ENCODE measurements at places on chromosomes 6 and 20. TPM values are rescaled to one million over a fixed set of nuclear protein-coding genes. Genes with fewer than 3 reads are reported as not detected.

The GSTA3 gene
- total RNA-seq: not detected

GRCh38 chr20:46646122-46646521 is 5.1 kb downstream of the SLC13A3 start:
- no peak for DNase-seq

- DNase-seq: no peak
Measured at GRCh38 chr20:59437601-59438031, 137.2 kb downstream of the EDN3 start.

DNA sequence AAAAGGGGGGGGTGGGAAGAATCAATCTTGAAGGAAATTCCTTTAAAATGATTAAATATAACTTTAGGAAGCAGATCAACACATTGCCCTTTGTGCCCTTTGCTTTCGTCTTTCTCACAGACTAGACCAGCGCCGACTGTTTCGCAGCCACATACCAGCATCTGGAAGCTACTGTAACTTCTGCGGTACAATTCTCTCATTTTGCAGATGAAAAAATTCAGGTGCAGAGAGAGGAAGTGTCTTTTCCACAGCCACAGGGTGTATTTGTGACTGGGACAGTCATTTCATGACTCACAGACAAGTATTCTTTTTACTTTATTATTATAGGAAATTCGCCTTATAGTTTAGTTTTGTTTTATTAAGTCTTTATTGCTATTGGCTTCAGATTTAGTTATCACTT is 84.2 kb downstream of the UST start:
- DNase-seq: peak; percentile 30

The COL11A2 gene
- 0.89 TPM for total RNA-seq

GRCh38 chr6:72836971-72837370 is 215.1 kb downstream of the KCNQ5 start:
- DNase-seq: no peak

DNA sequence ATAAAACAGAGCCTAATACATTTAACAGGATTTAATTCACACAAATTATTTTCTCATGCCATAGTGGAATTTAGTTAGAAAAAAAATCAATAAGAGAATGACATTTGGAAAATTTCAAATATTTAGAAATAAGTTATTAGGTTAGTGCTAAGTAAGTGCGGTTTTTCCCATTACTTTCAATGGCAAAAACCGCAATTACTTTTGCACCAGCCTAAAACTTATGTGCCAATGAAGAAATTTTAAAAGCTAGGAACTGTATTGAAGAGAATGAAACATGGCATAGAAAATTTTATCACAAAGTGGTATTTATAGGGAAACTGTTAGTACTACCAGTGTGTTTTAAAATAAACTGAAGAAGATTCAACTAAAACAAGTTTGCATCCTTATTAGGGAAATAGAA is 228.3 kb upstream of the FKBP1C start:
- no peak for DNase-seq

GRCh38 chr6:36788768-36789167 is 50.5 kb downstream of the CPNE5 start:
- peak; percentile 39 for DNase-seq

GRCh38 chr20:9087531-9088217 is 18.8 kb downstream of the PLCB4 start:
- DNase-seq: no peak

GRCh38 chr6:75759207-75759606 is 10.2 kb downstream of the MYO6 start:
- no peak for DNase-seq

- no peak for DNase-seq
Measured at GRCh38 chr6:166554316-166554715, 32.2 kb downstream of the RAMACL start.

The TMC2 gene
- total RNA-seq: not detected

DNA sequence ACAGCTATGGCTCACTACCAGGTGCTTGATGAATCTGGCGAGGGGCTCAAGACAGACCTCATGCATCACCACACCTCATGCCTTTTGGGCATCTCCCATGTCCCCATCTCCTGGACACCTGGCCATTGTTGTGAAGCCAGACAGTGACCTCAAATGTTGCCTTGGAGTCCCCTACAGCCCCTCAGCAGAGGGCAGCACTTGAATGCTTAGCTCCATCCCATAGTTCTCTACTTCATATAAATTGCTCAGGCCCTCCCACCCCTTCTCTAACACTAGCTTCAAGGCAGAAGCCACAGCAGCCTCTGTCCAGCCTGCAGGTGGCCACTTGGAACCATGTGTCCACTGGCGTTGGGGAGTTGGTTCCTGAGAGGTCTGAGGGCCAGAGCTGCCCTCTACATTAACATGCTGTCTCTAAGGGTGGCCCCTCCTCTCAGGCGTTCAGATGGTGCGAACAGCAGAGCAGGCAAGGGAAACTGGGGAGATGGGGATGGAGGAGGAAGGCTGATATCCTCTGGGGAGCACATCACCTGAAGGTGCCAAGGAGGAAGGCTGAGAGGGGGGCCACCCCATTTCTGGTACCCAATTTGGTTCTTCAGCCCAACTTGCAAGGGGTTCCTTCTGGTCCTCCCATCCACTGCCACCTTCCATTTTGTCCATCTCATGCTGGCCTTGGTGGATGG is 31.3 kb downstream of the MOCS1 start:
- DNase-seq: no peak

GRCh38 chr6:53888931-53889330 is 94.1 kb downstream of the LRRC1 start:
- DNase-seq: no peak

The ANGPT4 gene
- not detected for total RNA-seq

DNA sequence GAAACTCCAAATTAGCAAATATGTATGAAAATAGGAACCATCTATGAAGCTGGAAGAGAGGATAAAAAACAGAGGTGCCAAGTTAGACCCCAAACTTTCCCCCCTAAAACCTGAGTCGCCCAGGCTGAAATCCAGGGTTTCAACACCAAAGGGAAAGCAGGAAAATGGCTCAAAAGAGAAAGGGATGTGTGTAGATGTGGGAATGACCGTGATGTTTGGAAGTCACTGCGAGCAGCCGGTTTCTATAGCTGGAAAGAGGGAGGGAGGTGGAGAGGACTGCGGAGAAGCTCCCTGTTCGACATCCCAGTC is 4.5 kb downstream of the RING1 start:
- DNase-seq: no peak

DNA sequence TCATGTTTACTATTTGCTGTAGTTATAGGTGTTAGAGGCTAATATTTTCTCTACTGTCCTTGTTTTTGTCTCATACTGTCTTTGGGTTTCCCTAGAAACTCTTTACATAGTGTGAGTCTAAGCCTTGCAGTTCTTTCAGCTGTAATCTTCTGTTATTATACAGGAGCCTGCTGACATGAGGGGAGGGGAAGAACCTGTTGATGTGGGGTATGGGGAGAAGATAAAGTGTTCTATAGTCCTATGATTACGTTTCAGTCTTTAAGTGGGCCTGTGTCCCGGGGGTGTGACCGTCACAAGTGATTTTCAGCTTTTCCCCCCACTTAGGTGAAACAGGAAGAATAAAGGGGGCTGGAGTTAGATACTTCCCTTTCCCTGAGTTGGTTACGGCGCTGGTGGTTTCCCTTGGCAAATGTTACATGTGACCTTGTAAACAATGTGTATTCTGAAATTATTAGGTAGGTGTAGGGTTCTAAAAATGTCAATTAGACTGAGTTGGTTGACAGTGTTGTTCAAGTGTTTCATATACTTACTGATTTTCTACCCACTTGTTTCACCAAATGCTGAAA is 41.3 kb downstream of the REV3L start:
- no peak for DNase-seq

- DNase-seq: no peak
Measured at GRCh38 chr6:56279331-56280080, 32.1 kb upstream of the COL21A1 start.

- DNase-seq: no peak
Measured at GRCh38 chr6:136633355-136633754, 83.1 kb upstream of the MAP7 start.

The MYCT1 gene
- total RNA-seq: 1.5 TPM

GRCh38 chr6:152380993-152381898 is 255.9 kb downstream of the SYNE1 start:
- DNase-seq: no peak

- DNase-seq: no peak
Measured at GRCh38 chr6:23414051-23414445, 712.0 kb upstream of the NRSN1 start.

DNA sequence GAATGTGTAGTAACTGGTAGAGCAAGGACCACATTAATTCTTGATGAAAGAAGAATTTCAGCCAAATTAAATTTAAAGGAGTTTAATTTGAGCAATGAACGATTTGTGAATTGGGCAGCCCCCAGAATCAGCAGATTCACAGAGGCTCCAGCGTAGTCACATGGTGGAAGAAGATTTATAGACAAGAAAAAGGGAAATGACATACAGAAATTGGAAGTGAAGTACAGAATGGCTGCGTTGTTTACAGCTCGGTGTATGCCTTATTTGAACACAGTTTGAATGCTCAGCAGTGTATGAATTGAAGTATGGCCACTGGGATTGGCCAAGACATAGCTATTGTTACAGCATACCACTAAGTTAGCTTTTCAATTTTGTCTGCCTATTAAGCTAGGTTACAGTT is 173.6 kb upstream of the ARG1 start:
- no peak for DNase-seq

GRCh38 chr6:126123226-126123625 is 136.9 kb downstream of the TRMT11 start:
- DNase-seq: no peak

- DNase-seq: no peak
Measured at GRCh38 chr20:39676857-39677391, 714.8 kb downstream of the DHX35 start.

DNA sequence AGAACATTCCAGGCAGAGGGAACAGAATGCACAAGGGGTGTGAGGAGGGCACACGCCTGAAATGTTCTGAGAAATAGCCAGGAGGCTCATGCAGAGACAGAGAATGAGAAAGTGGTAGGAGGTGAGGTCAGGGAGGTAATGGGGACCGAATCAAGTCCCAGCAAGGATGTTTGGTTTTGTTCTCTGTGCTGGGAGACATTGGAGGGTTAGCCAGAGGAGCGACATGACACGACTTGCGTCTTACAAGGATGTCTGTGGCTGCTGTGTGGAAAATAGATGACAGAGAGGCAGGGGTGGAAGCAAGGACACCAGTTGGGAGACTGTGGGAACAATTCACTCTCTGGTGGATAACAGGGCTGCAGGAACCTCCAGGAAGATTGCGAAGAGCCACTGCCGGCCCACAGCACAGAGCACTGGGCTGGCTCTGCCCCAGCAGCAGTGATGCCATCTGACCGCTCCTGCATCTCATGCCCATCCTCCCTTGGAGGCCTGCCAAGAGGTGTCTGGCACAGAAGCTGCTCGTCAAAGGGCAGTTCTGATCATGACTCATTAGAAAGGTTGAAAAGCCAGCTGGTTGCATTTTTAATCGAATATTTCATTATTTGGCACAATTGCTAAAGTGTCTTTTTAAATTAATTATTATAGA is 57.7 kb upstream of the CD83 start:
- no peak for DNase-seq

DNA sequence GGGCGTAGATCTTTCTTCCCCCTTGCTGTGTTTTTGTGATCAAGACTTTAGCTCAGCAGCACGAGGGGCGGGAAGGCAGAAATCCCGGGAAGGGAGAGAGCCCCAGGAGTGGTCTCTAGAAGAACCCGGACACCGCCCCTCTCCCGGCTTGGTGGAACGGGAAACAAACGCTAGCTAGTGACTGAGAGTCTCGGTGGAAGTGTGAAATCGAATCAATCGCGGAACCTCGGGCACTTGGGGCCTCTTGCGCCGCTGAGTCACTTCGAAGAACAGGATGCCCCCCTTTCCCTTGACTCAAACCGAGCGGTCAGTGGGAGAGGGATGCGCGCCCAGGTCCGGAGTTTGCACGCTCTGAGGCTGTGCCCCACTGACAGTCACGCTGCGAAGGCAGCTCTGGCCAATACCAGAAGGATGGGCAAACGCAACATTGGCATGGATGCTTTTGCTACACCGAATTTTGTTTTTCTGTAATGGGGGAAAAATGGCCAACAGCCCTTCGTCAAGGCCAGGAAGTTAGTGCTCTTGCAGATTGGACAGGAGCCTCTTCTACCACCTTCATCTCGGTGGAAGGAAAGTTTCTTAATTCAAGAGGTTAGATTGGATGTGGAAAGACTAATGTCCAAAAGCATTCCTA is 1.6 kb upstream of the OLIG3 start:
- no peak for DNase-seq

- no peak for DNase-seq
Measured at GRCh38 chr6:143205131-143205535, 144.4 kb downstream of the AIG1 start.

DNA sequence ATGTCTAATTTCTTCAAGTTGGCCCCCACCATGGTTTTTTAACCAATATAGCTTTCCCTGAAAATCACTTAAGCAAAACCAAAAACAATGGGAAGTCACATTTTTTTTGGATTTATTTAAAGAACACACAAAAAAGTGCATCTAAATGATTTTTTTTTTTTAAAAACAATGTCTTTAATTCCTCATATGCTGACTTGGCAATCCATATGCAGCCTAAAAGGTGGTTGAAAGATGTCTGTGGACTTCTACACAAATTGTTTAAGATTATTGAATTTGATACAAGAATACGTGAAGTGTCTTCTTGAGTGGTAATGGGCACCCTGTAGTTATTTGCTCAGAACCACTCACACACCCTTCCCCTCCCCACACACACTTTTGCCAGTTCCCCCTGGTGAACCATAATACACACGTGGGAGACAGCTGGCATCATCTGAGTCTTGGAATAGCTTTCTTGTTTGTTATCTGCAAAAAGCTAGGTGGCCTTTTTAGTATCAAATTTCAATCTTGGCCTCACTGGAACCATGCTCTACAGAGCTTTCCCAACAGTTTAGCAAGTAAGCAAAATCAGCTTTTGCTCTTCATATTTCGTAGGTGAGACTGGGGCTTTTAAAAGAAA is 60.9 kb upstream of the TULP1 start:
- no peak for DNase-seq

The PTPRT gene
- total RNA-seq: not detected

GRCh38 chr20:23602241-23602640 is 3.5 kb downstream of the CST9 start:
- DNase-seq: no peak

The DLL1 gene
- total RNA-seq: 1.1 TPM

Data from CD4-positive, CD25-positive, alpha-beta regulatory T cell (primary cell).